Heart left ventricle (tissue), 16 donors: ENCODE measurements at places on chromosomes 4 and X. TPM values are rescaled to one million over a fixed set of nuclear protein-coding genes. Genes with fewer than 3 reads are reported as not detected.

DNA sequence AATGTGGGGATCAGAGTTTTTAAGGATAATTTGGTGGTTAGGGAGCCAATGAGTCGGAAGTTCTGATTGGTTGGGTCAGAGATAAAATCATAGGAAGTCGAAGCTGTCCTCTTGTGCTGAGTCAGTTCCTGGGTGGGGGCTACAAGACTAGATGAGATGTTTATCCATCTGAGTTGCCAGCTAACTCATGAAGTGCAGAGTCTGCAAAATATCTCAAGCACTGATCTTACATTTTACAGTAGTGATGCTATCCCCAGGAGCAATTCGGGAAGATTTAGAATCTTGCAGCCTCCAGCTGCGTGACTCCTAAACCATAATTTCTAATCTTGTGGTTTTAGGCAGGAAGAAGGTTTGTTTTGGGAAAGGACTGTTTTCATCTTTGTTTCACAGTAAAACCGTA, 565.8 kb upstream of the SPANXN1 start:
- H3K27ac ChIP-seq, result no peak overlapping the region
- no peaks in the 10 kb centered on the region for H3K4me1 ChIP-seq
- H3K36me3 ChIP-seq, result no peaks in the 10 kb centered on the region
- no peaks in the 10 kb centered on the region for H3K27me3 ChIP-seq
- DNase-seq, result no peak

DNA sequence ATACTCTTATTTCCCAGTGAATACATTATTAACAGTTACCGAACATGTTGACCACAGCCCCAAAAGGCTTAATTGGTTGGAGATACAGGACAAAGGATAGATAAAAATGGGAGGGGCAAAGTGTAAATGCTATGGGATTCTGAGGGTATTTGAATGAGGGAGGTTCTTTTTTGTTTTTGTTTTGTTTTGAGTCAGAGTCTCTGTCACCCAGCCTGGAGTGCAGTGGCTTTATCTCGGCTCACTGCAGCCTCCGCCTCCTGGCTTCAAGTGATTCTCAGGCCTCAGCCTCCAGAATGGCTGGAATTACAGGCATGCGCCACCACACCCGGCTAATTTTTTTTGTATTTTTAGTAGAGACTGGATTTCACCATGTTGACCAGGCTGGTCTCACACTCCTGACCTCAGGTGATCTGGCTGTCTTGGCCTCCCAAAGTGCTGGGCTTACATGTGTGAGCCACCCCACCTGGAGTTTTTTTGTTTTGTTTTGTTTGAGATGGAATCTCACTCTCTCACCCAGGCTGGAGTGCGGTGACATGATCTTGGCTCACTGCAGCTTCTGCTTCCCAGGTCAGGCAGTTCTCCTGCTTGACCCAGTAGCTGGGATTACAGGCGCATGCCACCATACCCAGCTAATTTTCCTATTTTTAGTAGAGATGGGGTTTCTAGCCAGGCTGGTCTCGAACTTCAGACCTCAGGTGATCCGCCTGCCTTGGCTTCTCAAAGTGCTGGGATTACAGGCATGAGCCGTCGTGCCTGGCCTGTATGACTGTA, 9.0 kb downstream of the UBE2K start:
- H3K27ac ChIP-seq, result peak overlapping the region; percentile 19
- DNase-seq, result no peak
- H3K27me3 ChIP-seq, result no peaks in the 10 kb centered on the region

- H3K27ac ChIP-seq, result no peak overlapping the region
- H3K4me3 ChIP-seq, result peak overlapping the region; percentile 40
- H3K27me3 ChIP-seq, result no peaks in the 10 kb centered on the region
Observed at GRCh38 chr4:182245541-182246215, 2.5 kb downstream of the TENM3 start.

GRCh38 chr4:8700531-8700930, 108.0 kb downstream of the CPZ start:
- peaks cover 45% of the 10 kb centered on the region for H3K27me3 ChIP-seq
- H3K4me3 ChIP-seq, result no peak overlapping the region
- no peaks in the 10 kb centered on the region for H3K36me3 ChIP-seq
- no peak overlapping the region for H3K27ac ChIP-seq

DNA sequence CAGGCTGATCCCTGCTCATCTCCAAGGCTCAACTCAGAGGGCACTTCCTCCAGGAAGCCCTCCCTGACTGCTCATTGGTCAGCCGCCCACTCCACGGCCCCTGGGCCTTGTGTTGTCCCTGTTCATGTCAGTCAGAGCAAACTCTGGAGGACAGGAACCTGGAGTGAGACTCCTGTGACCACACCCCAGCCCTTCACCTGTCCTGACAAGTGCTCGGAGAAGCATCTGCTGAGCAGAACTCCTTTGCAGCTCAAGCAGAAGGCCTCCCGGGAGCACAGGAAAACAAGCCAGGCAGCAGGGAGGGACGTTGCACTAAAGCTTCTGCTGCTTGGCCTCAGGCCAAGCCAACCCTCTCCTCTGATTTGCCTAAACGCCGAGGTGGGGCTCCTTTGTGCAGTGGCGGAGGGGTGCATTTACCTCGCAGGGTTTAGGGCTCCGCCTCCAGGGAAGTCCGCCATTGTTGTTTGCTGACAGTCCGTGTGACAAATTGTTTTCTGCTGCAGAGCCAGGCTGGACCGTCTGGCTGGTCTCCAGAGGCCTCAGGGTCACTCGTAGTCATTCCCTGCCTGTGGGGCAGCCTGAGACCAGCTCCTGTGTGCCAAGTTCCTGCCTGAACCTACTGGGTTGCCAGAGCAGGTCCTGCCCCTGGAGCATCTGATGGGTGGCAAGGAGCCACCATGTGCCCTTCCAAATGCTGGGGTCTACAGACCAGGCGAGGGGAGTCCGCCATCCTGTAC, 61.8 kb downstream of the C4orf50 start:
- H3K27me3 ChIP-seq, result peaks cover 33% of the 10 kb centered on the region
- no peak for DNase-seq
- H3K4me3 ChIP-seq, result no peak overlapping the region
- no peak overlapping the region for H3K27ac ChIP-seq
- no peaks in the 10 kb centered on the region for H3K4me1 ChIP-seq
- H3K36me3 ChIP-seq, result no peaks in the 10 kb centered on the region

CRLF2 gene
- not detected for total RNA-seq

AIMP1 gene
- total RNA-seq, result 15.6 TPM

- H3K36me3 ChIP-seq, result no peaks in the 10 kb centered on the region
- peaks cover 22% of the 10 kb centered on the region for H3K4me1 ChIP-seq
- no peak overlapping the region for H3K27ac ChIP-seq
- H3K4me3 ChIP-seq, result no peak overlapping the region
- no peaks in the 10 kb centered on the region for H3K27me3 ChIP-seq
- peak; percentile 26 for DNase-seq
Observed at GRCh38 chr4:38387348-38387747, 276.7 kb upstream of the KLF3 start.

- no peaks in the 10 kb centered on the region for H3K27me3 ChIP-seq
- no peaks in the 10 kb centered on the region for H3K4me1 ChIP-seq
- no peaks in the 10 kb centered on the region for H3K36me3 ChIP-seq
- no peak for DNase-seq
Observed at GRCh38 chrX:45619290-45619689, 418.6 kb upstream of the DIPK2B start.

DNA sequence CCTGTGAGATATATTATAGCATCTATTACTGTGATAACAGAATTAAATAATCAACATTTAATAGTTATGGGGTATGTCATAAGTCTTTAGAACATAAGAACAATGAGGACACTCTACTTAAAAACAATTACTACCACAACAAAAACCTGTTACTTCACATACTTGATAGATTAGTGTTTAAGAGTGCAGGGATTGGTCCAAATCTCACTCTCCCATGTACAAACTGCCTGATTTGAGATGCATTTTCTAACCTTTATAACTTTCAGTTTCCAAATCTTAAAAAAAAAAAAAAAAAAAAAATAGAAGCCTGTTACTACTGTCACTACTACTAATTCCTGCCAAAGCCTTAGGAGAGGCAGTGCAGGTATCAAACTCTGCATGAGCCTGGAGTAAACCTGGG, 5.6 kb downstream of the PCDH18 start:
- H3K27me3 ChIP-seq, result no peaks in the 10 kb centered on the region
- H3K4me3 ChIP-seq, result no peak overlapping the region
- H3K36me3 ChIP-seq, result no peaks in the 10 kb centered on the region
- no peaks in the 10 kb centered on the region for H3K4me1 ChIP-seq
- H3K27ac ChIP-seq, result no peak overlapping the region

GRCh38 chr4:136495076-136495475, 1037.2 kb downstream of the PCDH18 start:
- H3K27me3 ChIP-seq, result no peaks in the 10 kb centered on the region
- no peaks in the 10 kb centered on the region for H3K36me3 ChIP-seq
- no peak for DNase-seq

GSX2 gene
- not detected for total RNA-seq

GLA gene
- 14.3 TPM for total RNA-seq

DNA sequence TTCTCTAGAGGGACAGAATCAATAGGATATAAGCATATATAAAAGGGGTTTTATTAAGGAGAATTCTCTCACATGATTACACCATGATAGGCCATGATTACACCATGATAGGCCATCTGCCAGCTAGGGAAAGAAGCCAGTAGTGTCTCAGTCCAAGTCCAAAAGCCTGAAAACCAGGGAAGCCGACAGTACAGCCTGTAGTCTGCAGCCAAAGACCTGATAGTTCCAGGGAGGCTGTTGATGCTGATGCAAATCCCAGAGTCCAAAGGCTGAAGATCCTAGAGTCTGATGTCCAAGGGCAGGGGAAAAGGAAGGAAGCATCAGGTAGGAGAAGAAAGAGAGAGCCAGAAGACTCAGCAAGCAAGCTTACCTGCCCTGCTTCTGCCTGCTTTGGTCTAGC, 411.3 kb upstream of the EMCN start:
- H3K4me1 ChIP-seq, result no peaks in the 10 kb centered on the region
- no peaks in the 10 kb centered on the region for H3K36me3 ChIP-seq
- no peaks in the 10 kb centered on the region for H3K27me3 ChIP-seq
- no peak for DNase-seq
- H3K27ac ChIP-seq, result no peak overlapping the region
- no peak overlapping the region for H3K4me3 ChIP-seq

GRCh38 chrX:45851434-45851991, 650.8 kb upstream of the DIPK2B start:
- no peaks in the 10 kb centered on the region for H3K27me3 ChIP-seq
- no peaks in the 10 kb centered on the region for H3K36me3 ChIP-seq
- H3K4me3 ChIP-seq, result peak overlapping the region; percentile 56
- DNase-seq, result peak; percentile 57

DNA sequence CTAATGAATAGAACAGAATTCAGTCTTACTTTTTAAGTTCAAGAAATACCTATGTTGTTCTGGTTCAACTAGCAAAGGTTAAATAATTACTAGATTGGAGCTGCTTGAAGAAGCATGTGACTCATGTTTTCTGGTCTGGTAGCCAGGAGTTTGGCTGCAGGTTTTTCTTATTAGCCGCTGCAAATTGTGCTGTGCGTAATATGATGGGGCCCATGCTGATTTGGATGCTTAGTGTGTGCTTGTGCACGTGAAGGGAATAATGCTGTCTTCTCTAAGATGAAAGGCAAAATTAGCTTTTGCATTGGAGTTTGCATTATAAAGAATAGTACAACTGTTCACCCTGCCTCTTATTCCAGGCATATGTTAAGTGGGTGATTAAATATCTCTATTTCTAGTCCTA, 219.6 kb downstream of the SNCA start:
- no peaks in the 10 kb centered on the region for H3K36me3 ChIP-seq
- no peak overlapping the region for H3K27ac ChIP-seq
- no peak overlapping the region for H3K4me3 ChIP-seq
- no peaks in the 10 kb centered on the region for H3K27me3 ChIP-seq
- no peaks in the 10 kb centered on the region for H3K4me1 ChIP-seq

GRCh38 chr4:96099031-96099430, 259.1 kb downstream of the PDHA2 start:
- no peak overlapping the region for H3K27ac ChIP-seq
- no peaks in the 10 kb centered on the region for H3K4me1 ChIP-seq
- DNase-seq, result no peak
- H3K36me3 ChIP-seq, result no peaks in the 10 kb centered on the region
- H3K4me3 ChIP-seq, result no peak overlapping the region
- no peaks in the 10 kb centered on the region for H3K27me3 ChIP-seq

GRCh38 chr4:11735651-11736050, 307.0 kb upstream of the HS3ST1 start:
- no peaks in the 10 kb centered on the region for H3K4me1 ChIP-seq
- no peaks in the 10 kb centered on the region for H3K27me3 ChIP-seq
- no peak overlapping the region for H3K27ac ChIP-seq
- DNase-seq, result no peak
- H3K4me3 ChIP-seq, result no peak overlapping the region

DNA sequence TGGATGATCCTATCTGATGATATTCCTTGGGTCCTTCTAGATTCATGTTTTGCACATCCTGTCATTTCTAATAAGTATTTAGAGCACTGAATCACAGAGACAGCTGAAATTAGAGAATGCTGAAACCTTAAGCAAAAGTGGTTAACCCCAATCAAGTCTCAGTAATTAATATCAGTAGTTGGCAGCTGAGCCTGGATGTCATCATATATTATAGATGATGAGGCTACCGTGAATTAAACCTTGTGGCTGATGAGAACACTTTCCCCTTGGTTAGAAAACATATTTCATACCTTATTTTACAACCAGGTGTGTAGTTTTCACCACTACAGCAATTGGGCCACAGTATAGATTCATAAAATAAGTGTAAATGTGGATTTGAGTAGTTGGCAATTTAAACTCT, 499.0 kb downstream of the PDGFC start:
- H3K27ac ChIP-seq, result no peak overlapping the region
- H3K4me3 ChIP-seq, result no peak overlapping the region
- no peaks in the 10 kb centered on the region for H3K4me1 ChIP-seq
- peaks cover 4% of the 10 kb centered on the region for H3K27me3 ChIP-seq
- no peaks in the 10 kb centered on the region for H3K36me3 ChIP-seq
- DNase-seq, result no peak

- H3K4me3 ChIP-seq, result no peak overlapping the region
- no peak for DNase-seq
- H3K36me3 ChIP-seq, result no peaks in the 10 kb centered on the region
- no peaks in the 10 kb centered on the region for H3K27me3 ChIP-seq
Observed at GRCh38 chr4:147006229-147006628, 60.6 kb upstream of the TTC29 start.

- H3K27me3 ChIP-seq, result no peaks in the 10 kb centered on the region
- no peak for DNase-seq
- H3K36me3 ChIP-seq, result peaks cover 44% of the 10 kb centered on the region
- H3K4me3 ChIP-seq, result no peak overlapping the region
Observed at GRCh38 chr4:17618926-17619325, 4.5 kb downstream of the MED28 start.

GYG2 gene
- 0.81 TPM for total RNA-seq

WNK3 gene
- total RNA-seq, result 2.1 TPM

SRPX gene
- 59.3 TPM for total RNA-seq
